Stimulated activated CD4-positive, alpha-beta T cell treated with anti-CD3 and anti-CD28 coated beads, Interleukin-2, amount 100 ng/mL, for 4 hours (primary cell): ENCODE measurements at places on chromosomes 1 and 21.

DNA sequence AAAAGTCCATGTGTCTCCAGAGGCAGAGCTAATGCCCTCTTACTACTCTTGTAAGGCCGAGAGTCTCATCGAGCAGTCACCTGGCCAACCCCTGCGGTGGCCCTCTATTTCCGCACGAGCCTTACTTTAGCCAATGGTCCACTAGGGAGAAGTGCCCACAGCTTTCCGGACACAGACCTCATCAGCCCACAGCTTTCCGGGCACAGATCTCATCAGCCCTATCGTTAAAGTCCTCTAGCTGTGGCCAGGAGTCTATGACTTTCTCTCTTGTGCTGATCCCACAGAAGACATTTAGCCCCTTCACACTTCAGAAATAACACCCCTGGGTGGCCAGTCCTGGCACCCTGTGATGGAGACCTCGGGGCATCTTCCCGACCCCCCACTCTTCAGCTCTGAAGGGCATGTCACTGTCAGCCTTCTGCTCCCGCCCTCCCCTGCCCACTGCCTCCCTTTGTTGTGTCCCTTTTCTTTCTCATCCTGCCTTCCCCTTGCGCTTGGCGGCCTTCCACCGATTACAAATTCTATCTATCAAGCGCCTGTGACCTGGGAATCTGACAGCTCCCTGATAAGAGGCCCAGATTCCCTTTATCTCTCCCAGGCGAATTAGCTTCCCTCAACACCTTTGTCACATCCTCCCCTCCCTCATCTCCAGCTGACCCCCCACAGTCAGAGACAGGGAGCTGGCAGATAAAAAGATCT, 161.0 kb downstream of the PLXNA2 start:
- no peak for DNase-seq

- DNase-seq = peak; percentile 75
Measured at GRCh38 chr1:1137256-1138045, 21.6 kb upstream of the C1orf159 start.

DNA sequence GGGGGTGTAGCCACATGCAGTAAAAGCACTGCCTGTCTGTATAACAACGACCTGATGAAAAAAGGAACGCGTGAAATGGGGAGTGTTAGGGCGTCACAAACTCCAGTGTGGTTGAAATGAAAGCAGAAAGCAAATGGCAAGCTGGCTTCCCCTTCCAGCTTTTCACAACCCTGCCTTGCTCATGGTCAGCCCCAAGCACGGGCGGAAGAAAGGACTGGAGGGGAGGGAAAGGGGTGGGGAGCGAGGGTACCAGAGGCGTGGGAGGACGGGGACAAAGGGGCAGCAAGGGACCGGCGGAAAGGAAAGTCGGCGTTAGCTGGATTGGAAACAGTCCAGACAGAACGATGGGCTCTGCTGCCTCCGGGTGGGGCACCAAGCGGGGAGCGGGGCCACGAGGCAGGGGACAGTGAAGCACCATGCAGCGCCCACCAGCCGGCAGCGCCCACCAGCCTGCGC, 9.6 kb downstream of the VPS26C start:
- DNase-seq = no peak

DNA sequence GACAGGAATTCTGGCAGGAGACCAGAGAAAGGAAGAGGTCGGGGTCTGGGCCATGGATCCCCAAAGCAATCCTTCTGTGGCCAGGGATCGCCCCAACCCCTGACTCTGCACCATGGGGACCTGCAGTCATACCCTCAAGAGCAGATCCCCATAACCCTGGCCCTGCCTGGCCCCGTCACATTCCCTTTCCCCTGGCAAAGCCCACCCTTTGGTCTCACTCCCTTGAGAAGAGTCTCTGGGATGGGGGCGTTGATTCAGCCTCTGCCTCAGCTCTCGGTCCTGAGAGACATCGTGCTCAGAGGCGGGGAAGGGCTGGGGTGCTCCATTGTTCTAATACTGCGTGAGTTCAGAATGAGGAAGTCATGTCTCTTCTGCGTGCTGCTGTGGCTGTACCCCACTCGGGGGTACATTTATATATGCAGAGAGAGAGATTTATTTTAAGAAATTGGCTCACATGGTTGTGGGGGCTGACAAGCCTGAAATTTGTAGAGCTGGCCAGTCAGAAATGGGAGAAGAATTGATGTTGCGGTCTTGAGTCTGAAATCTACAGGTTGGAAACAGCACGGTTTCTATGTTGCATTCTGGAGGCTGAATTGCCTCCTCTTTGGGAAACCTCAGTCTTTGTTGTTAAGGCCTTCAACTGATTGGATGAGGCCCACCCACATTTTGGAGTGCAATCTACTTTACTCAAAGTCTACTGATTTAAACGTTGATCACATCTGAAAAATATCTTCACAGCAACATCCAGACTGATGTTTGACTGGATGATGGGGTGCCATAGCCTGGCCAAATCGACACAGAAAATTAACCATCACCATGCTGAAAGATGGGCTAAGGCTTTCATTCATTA, 4.2 kb upstream of the PADI2 start:
- DNase-seq = no peak

GRCh38 chr1:12764016-12764415, 9.5 kb upstream of the PRAMEF12 start:
- no peak for DNase-seq

GRCh38 chr1:162687870-162688269, 55.6 kb downstream of the DDR2 start:
- no peak for DNase-seq

GRCh38 chr1:212450331-212450881, 17.7 kb downstream of the NENF start:
- no peak for DNase-seq

DNA sequence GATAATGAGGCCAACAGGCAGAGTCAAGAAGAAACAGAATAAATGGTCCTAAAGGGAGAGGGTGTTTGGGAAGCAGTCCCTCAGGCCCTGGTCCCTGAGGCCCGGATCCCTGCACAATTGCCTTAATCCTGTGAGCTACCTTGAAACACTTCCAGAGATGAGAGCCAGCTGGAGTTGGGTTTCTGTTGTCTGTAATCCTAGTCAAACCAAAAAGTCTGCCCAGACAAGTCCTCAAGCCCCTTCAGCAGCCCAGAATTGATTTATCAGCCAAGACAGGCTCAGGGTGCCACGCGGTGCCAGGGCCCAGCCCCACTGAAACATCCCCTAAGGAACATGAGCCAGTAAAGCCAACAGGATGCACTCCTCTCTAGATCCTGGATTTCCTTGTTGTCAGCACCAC, 16.4 kb upstream of the CLSTN1 start:
- no peak for DNase-seq

DNA sequence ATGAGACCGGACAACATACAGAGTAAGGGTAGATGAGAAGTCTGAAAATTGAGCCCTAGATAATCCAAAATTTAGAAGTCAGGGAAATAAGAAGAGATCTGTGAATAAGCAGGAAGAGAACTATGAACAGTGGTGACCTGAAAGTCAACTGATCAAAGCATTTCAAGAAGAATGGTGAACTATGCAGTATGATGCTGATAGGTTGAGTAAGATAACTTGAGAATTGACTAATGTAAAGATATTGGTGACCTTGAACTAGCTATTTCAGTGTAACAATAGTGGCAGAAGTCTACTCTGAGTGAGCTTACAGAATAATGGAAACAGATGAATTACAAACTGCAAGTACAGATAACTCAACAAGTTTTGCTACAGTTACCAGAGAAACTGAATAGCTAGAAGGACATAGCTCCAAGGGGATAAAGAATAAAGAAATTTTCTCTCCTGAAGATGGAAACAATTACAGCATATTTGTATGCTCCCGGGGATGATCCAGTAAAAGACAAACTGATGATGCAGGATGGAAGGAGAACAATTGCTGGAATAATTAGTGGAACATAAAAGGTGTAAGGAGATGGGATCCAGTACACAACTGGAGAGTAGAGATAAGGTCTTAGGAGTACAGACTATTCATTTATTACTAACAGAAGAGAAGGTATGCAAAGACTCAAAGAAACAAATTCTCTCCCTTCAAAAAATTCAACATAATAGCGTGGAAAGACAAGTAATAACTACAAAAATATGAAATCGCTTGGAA, 10.9 kb downstream of the NRDC start:
- no peak for DNase-seq

- DNase-seq = no peak
Measured at GRCh38 chr1:211559222-211560010, 19.5 kb downstream of the SLC30A1 start.

DNA sequence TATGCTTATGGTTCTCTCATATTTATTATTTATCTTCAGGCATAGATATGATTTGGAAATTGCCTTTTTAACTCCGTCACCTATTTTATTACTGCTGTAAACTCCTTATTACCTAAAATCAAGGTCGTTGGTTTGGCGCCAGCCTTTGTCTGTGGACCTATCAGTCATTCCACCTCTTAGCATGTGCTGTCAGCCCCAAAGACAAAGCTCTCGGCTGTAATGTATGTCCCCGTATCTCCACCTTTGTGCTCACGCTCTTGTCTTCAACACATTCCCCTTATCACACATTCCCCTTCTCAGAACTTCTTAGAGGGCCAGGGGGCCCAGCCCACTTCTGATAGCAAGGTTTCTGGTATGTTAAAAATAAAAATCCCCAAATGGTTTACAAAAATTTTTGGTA, 342.2 kb downstream of the RYR2 start:
- no peak for DNase-seq

- no peak for DNase-seq
Measured at GRCh38 chr21:43280949-43281633, 112.3 kb downstream of the CRYAA start.

DNA sequence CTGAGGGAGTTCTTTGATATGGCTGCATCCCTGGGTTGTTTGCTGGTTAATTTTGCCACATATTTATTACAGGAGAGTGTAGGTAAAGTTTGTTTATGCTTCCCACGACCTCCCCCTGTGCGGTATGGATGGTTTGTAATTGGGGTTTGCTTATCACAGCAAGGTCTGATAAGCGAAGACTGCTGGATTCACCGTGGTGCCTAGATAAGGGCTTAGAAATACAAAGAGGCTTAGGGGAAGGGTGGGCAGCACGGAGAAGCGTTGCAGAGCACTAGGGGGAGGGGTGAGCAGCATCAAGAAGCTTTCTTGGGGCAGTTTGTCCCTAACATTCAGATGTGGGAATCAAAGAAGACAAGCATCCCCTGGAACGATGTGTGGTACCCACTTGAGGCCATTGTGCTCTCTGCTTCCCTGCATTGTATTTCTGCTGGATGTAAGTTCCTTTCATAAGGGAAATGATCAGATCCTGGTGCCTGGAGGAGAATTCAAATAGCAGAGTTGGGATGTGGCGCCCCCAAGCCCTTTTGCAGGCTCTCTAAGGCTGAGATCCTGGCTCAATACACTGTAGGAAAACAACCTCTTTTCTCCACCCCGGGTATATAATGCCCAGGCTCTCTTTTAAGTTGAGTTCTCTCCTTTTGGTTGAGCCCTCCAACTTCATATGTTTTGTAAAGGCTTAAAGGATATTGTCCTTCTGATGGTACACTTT, 598.1 kb upstream of the ADGRL4 start:
- DNase-seq = no peak

DNA sequence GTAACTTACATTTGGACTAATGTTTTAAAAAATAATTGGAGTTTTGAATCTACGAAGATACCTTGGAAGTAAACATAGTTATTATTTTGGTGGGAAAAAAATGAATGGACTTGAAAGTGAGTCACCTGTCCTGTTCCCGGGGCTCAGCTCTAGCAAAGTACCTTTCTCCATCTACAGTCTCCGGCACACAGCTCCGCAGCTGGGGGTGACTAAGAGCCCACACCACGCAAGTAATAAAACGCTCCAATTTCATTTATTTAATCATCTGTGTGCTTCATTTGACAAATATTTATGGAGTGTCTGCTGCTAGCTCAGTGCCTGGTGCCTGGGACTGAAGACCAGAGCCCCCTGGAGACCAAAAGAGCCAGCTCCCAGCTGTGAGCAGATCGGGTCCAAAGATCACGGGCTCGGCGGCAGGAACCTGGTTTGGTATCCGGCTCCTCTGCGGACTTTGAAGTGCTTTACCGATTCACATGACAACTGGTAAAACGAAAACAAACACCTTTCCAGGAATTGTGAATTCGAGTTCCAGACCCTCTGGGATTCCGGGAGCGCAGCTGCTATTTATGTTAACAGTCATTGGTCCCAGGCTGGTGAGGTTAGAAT, 1.7 kb upstream of the RIPK4 start:
- no peak for DNase-seq

DNA sequence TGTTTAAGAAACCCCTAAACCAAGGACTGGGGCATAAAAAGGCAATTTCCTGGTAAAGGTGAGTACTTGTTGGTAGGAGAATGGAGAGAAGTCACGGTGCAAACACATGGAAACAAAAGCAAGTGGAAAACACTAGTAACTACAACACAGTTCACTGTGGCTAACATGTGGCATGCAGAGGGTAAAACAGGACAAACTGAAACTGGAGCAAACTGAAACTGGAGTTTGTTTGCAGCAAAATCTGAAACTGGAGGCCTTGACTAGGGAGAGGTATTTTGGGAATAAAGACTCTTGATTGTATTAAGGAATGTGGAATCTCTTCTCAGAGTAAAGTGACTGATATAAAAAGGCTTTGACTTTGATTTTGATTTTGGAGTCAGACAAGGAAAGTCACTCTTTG, 376.3 kb upstream of the PRMT6 start:
- no peak for DNase-seq

- peak; percentile 39 for DNase-seq
Measured at GRCh38 chr1:21293537-21294265, 3.4 kb upstream of the ECE1 start.

GRCh38 chr1:7470904-7471638, 300.0 kb upstream of the VAMP3 start:
- no peak for DNase-seq

GRCh38 chr1:59354709-59355337, 57.9 kb downstream of the FGGY start:
- DNase-seq = no peak

- no peak for DNase-seq
Measured at GRCh38 chr21:38837806-38838461, 32.2 kb downstream of the ETS2 start.

GRCh38 chr1:246582301-246583055, 16.2 kb downstream of the CNST start:
- DNase-seq = no peak

- no peak for DNase-seq
Measured at GRCh38 chr1:192632188-192632587, 3.8 kb upstream of the RGS13 start.
